SK-N-MC (cell line): ENCODE measurements at places on chromosomes 5 and 9.

- no peak for DNase-seq
Measured at GRCh38 chr9:92564982-92565381, 29.2 kb upstream of the ECM2 start.

GRCh38 chr9:125885405-125886034, 138.3 kb downstream of the PBX3 start:
- no peak for DNase-seq

DNA sequence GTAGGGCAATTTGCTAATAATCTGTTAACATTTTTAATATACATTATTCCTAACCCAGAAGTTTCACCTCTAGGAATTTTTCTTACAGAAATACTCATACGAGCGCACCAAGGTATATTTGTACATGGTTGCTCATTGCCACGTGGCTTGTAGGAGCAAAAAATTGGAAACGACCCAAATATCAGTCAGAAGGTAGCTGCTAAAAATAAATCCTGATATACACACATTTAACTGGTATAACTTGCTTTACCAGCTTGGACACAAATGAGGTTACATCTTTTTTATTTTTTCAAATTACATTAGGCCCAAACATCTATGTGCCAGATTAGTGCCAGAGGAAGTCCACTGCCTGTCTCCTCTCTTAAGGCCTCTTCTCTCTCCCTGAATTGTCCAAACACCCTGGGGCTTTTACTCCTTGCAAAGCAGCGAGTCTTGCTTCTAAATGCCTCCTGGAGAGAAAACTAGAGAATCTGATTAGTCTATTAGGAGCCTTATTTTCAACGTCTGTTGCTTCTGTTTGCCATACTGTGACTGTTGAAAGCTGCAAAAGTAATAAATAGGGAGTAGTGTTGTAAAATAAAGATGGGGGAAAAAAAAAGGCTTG, 92.0 kb upstream of the SSBP2 start:
- no peak for DNase-seq

DNA sequence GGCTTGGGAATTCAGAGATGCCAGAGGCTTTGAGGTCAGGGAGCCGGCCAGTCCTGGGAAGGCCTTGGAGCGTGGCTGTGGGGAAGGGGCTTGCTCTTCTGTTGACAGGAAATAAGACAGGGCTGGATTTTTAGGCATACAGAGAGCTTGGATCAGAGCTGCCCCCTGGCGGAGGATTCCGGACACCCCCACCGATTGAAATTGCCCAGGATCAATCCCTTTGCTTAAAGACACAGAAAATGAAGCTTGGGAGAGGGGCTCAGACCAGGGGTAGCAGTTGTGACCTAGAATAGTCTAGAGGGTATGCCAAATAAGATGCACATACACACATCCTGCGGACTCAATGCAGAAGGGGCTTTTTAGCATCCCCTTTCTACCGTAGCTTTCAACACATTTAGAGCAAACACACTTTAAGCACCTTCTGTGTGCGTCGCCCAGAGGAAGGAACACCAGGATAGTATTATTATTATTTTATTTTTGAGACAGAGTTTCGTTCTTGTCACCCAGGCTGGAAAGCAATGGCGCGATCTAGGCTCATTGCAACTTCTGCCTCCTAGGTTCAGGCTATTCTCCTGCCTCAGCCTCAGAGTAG, 1.7 kb upstream of the NTMT1 start:
- peak; percentile 50 for DNase-seq

DNA sequence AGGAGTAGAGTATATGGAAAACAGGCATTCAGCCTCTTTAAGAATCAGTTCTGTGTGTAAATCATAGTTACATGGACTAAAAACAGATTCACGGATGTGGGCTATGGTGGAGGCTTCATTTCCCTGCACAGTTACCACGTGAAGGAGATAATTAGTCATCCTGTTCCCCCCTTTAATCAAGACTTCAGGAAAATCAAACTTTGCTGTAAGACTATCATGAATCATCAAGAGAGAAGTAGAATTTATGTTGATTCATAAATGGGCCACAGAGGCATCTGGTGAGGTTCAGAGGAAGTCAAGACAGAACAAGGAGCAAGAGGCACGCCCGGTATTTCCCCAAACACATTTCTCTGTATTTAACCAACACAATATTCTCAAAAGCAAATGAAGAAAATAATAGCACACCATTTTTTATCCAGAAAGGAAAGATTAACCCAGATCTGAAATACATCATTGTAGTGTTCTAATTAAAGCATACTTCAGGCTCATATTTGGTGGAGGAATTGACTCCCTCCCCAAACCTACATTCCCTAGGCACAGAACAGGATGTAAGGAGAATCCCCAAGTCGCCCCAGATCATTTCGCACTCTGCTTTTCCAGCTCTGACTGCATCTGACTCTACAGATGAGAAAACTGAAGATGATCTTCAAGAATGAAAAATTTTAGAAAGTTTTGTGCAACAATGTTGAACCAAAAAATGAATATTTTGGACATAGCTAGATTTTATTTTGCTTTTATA, 175.8 kb upstream of the GAS1 start:
- no peak for DNase-seq

- no peak for DNase-seq
Measured at GRCh38 chr5:150763023-150763769, 4.4 kb upstream of the DCTN4 start.

DNA sequence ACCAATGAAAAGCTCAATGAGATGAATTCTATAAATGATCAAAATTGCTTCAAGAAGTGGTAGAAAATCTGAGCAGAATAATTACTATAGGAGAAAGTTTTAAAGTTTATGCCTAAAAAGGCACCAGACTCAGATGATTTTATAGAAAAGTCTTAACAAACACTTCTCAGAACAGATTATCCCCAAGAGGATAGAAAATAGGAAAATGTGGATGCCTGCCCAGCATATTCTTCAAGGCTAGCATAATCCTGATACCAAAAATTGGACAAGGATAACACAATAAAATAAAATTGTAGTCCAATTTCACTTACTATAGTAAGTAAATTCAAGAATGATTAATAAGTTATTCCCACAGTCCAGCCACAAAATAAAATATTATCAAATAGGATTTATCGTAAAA, 397.0 kb downstream of the NR2F1-AS1 start:
- no peak for DNase-seq

GRCh38 chr5:68215898-68216244, 315 bp downstream of the PIK3R1 start:
- no peak for DNase-seq

GRCh38 chr9:134406366-134407120, 80.3 kb downstream of the RXRA start:
- DNase-seq: no peak

DNA sequence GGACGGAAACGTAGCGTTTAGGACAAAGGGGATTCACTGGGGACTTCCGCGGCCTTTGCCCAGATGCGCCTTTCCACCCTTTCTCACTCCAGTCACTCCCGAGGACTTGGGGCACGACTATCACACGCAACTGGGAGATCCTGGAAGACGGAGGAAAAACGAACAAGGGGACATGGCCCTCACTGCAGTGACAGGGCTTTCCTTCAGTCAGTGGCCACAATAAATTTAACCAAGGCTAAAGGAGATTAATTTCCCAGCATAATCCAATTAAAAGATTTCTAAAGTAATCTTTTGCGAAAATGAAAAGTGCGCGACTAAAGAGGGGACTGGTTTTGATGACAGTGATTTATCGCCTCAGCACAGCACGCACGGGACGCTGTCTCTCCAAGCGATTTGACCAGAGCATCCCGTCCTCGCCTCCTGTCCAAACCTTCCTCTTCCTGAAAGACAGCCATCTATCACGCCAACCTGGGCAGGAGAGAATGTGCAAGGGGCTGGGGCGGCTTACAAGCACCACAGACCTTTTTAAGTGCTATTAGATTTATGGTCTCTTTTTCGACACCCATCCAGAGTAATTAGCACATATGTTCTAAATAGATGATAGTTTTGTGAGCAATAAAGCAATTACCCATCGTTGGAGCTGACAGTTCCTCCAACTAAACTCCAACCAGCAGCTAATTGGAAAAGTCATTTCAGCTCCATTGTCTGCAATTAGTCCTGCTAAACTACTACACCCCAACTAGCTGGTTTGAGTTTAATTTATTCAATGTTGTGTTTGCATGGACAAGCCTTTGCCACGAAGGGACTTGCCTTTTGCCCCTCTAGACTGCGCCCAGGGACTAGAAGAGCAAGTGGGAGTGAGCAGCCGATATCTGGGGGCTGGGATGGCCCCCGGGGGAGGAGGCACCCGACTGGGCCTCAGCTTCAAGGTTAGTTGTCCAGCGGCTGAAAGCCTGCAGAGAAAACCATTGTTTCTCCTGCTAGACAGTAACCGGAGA, 7.4 kb downstream of the NR2F1-AS1 start:
- no peak for DNase-seq

DNA sequence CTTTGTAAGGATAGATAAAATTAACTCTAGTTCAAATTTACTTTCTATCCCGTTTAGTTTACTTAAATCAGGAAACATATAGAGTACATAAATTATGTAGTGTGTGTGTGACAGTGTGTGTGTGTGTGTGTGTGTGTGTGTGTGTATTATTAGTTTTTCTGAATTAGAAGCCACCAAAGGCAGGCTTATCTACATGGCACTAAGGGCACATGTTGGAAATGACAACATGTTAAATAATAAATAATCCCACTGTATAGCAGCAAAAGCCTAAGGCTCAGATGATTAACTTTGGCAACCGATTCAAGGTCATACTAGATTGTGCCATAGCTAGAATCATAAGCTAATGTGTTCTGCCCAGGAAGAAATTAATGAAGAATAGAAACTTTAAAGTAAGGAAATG, 54.6 kb downstream of the MEGF9 start:
- DNase-seq: no peak

DNA sequence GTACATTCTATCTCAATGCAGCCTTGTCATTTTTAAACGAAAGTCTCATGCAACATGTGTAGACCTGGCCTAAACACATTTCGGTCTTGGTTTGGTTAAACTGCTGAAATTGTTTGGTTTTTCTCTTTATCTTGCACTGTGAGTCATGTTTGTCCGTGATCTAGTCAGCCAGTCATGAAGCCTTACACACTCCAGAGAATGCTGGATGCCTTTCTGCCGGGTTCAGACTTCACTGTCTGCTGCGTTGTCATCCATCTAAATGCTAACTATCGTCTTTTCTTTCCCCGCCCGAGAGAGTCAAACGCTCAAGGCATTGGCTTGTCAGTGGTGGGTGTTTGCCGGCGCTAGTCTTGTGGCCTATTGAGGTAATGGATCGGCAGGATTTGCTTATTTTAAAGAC, 1194.6 kb upstream of the WWC1 start:
- DNase-seq: no peak

DNA sequence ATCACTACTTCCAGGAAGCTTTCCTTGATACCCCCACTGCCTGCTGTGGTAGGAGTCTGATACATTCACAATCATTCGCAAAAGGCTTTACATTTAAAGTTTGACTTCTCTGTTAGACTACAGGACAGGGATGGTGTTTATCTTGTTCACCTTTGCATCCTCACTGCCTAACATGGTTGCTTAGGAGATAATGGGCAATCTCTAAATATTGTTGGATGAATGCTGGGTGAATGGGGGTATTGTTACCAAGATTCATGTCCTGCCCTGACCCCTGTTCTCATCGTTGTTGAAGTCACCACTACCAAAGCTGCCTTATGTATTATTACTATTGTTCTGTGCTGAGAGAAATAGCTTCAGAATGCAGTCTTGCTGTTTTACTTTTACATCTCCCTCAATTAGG, 7.7 kb upstream of the TMEFF1 start:
- no peak for DNase-seq

GRCh38 chr5:103519550-103519949, 43.0 kb downstream of the NUDT12 start:
- DNase-seq: no peak

DNA sequence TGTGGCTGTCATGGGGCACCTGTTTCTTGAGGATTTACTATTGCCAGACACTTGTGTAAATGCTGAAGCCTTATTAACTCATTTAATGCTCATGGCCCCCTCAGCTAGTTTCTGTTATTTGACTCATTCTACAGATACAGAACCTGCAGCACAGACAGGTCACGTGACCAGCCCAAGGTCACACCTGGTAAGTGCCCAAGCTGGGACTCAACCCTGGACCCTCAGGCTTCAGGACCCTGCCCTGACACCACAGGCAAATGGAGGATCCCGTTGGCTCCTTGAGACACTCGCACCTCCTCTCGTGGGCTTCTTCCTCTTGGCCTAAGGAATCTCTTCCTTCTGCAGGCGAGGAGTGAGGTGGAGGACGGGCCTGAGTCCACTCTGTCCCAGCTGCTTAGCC, 10.6 kb upstream of the NEURL1B start:
- no peak for DNase-seq

- no peak for DNase-seq
Measured at GRCh38 chr5:964821-965220, 43.8 kb upstream of the NKD2 start.

DNA sequence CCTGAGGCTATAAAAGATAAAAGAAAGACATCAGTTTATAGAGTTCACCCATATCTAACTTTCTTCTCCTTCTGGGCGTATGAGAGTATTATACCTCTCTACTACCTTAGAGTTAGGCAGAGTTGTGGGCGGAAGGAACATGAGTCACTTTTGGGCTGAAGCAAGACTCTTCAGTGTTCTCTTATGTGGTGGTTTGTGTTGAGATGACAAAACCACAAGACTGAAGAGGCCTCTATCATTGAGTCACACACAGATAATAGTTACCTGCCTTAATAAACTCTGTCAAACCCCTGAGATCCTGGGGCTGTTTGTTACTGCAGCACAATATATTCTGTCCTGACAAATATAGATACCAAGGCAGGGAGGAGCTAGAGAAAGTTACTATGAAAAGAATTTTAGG, 184.2 kb downstream of the EFNA5 start:
- no peak for DNase-seq

- DNase-seq: no peak
Measured at GRCh38 chr5:54988218-54988617, 2.8 kb upstream of the ESM1 start.

DNA sequence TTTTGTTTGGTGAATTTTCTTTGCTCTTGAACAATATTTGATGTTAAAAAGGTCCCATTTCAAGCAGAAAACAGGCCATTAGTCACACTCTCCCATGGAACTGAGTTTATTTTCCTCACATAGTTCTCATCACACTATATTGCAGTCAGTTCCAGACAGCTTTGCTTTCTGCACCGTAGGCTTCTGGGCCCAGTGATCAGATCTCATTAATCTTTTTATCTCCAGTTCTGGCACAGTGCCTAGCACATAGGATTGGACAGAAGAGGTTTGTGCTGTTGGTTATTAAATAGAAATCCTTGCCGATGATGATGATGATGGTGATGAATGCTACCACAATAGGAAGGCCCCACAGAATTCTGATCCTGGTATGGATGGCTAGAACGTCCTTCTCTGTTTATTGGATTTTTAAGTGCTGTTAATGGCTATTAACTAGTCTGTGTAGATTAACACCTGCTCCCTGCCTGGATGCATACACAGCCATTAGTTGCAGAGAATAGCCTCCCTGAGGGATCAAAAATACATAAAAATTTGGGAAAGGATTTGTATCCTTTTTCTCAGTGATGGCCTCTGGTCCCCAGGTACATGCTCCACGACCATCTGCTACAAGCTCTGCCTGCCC, 52.0 kb upstream of the NTRK2 start:
- no peak for DNase-seq

- DNase-seq: no peak
Measured at GRCh38 chr9:2816476-2817141, 27.3 kb downstream of the PUM3 start.

- no peak for DNase-seq
Measured at GRCh38 chr5:35651002-35651756, 33.5 kb downstream of the SPEF2 start.

GRCh38 chr5:177304392-177305119, 957 bp downstream of the PRELID1 start:
- DNase-seq: no peak

- no peak for DNase-seq
Measured at GRCh38 chr5:56298336-56299090, 65.4 kb upstream of the ANKRD55 start.
